ENCODE measurements at places on chromosomes 11 and 22.

GRCh38 chr11:10969387-10969786 lies 111.5 kb upstream of the ZBED5 start:
- no peak overlapping the region for H3K4me3 ChIP-seq
- H3K27me3 ChIP-seq = no peaks in the 10 kb centered on the region
- no peak for DNase-seq
- H3K4me1 ChIP-seq = no peaks in the 10 kb centered on the region
- H3K36me3 ChIP-seq = no peaks in the 10 kb centered on the region

DNA sequence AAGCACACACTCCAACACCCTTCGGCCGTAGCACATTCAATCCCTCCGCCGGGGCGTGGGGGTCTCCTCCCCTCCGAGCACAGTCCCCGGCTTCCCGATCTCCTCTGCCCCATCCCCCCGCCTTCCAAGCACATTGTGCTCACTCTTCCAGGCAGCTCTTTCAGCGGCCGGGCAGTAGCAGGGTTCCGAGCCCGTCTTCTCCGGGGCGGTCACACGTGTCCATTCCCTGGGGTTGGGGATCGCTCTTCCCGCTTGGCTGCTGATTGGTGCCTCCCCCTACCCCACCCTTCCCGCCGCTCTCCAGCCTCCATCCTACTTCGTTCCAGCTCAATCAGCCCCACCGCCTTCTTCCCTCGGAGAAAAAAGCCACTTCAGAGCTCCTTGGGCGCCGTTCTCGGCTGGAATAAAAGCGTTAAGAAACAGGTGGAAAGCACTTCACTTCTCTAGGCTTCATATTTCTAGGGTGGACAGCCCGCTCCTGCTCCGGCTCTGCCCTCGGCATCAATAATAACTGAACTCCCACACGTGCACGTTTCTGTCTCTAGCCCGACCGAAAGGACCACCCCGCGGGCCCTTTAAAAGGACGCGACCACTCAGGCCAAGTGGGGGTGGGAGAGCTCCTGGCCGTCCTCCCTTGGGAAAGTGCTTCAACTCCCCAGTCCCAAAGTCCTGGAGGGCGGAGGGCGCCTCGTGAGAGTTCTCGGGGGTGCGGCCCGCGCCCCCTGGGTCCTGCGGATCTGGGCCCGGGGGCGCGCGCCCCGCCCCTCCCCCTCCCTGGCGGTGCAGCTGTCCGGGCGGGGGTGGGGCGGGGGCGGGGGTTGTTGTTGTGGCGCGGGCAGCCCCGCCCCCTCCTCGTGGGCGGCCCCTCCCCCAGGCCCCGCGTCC lies 464 bp upstream of the CECR2 start:
- H3K36me3 ChIP-seq = no peaks in the 10 kb centered on the region
- peak overlapping the region; percentile 96 for H3K27ac ChIP-seq
- peak overlapping the region; percentile 84 for H3K4me3 ChIP-seq

- H3K4me3 ChIP-seq = no peak overlapping the region
- no peak for DNase-seq
- no peaks in the 10 kb centered on the region for H3K27me3 ChIP-seq
- H3K36me3 ChIP-seq = no peaks in the 10 kb centered on the region
- no peak overlapping the region for H3K27ac ChIP-seq
Observed at GRCh38 chr11:104892723-104893511, 5.3 kb downstream of the CASP12 start.

- no peak overlapping the region for H3K4me3 ChIP-seq
- peak; percentile 85 for DNase-seq
- no peaks in the 10 kb centered on the region for H3K4me1 ChIP-seq
Observed at GRCh38 chr11:62508336-62509058, 38.1 kb downstream of the AHNAK start.

DNA sequence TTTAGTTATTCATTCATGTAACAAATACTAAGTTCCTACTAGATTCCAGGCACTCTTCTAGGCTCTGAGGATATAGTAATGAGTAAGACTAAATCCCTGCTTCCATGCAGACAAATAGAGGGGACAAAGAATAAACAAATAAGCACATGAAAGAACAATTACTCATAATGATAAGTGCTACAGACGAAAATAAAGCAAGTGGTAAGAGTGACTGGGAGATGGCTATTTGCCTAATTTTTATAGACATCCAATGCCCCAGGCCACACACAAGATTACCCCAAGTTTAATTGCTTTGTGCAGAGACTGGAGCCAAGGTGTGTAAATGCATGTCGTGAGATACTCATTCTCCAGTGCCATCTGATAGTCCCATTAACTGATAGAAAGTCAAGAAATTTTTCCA lies 62.6 kb downstream of the DCUN1D5 start:
- no peak overlapping the region for H3K4me3 ChIP-seq
- no peak for DNase-seq
- H3K27me3 ChIP-seq = no peaks in the 10 kb centered on the region
- H3K27ac ChIP-seq = no peak overlapping the region
- H3K4me1 ChIP-seq = no peaks in the 10 kb centered on the region
- no peaks in the 10 kb centered on the region for H3K36me3 ChIP-seq

Data from H9 (cell line).